ENCODE measurements at places on chromosomes 16 and 17. TPM values are rescaled to one million over a fixed set of nuclear protein-coding genes. Genes with fewer than 3 reads are reported as not detected.

GRCh38 chr17:2051061-2051932 lies 3.6 kb upstream of the HIC1 start:
- DNase-seq = peak; percentile 29

DNA sequence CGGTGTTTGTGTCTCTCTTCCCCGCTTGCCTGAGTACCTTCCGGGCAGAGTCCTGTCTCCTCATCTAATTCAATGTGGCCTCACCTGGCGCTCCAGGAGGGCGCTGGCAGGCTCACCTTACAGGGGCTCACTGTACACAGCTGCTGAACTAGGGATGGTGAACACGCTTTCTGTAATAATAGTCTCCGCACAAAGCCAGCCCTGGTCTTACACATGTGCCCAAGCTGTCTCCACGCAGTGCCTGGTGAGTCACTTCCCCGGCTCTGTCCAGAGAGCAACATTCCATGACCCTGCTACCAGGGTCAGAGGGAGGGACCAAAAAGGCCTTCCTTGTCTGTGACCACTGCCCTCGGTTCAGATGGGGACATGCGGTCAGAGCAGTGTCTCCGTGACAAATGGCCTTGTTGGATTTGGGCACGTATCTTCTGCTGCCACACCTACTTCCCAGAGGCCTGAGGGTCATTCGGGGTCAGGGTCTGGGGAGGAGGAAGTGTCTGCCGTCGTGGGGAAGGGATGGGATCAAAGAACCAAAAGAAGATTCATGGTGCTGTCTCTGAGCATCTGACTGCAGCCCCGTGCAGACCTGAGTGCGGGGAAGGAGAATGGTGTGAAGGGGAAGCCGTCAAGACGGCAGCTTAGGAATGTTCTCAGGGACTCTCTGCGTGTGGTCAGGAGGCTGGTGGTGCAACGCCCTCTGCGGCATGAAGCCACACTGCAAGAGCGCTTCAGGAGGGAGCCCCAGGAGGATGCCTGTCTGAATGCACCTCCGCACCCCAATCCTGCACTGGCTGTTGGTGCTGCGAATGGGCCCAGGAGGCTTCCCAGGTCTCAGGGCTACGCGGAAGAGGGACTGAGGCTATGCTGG lies 68.8 kb downstream of the IL21R start:
- no peak for DNase-seq

- no peak for DNase-seq
Measured at GRCh38 chr17:32628271-32629044, 141.7 kb downstream of the CDK5R1 start.

- DNase-seq = no peak
Measured at GRCh38 chr16:55642611-55643010, 13.2 kb upstream of the SLC6A2 start.

DNA sequence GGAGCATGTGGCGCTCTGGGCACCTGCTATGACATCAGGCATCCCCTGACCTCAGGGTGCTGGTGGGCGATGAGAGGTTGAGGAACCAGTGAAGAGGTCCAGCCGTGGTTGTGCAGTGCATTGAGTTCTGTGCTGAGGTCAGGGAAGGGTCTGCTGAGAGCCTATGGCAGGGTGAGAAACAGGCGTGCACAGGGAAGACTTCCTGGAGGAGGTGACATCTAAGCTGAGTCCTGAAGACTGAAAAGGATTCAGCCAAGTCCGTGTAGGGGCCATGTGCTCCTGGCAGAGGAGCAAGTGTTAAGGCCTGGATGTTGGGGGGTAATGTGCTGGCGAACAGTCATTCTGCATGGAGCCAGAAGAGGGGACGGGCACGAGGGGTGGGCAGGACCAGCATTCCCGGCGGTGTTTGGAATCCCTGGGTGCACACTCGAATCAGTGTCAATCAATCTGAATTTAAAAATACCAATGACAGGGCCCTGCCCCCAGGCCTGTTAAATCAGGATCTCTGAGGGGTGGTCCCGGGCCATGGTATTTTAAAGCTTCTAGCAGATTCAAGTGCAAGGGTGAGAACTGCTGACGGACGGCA lies 65.8 kb upstream of the CIBAR2 start:
- no peak for DNase-seq

- no peak for DNase-seq
Measured at GRCh38 chr17:10155371-10156076, 42.9 kb downstream of the GAS7 start.

DNA sequence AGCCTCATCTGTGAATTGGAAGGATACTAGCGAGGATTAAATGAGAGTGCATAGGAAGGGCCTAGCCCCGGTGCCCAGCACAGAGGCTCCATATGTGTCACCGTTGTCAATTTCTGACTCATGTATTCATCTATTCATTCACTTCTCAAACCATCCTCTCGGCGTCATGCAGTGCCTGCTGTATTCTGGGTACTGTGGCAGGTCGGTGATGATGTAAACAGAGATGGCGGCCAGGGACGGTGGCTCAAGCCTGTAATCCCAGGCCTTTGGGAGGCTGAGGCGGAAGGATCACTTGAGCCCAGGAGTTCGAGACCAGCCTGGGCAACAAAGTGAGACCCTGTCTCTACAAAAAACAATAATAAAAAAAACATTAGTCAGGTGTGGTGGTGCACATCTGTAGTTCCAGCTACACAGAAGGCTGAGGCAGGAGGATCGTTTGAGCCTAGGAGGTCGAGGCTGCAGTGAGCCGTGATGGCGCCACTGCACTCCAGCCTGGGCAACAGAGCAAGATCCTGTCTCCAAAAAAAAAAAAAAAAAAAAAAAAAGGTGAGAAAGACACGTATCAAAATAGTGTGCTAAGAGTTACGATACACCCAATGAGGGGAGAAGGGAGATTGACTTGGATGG lies 4.3 kb upstream of the PPP1R1B start:
- DNase-seq = no peak

- DNase-seq = no peak
Measured at GRCh38 chr16:83138976-83139690, 512.4 kb downstream of the CDH13 start.

GRCh38 chr17:40111221-40112128 lies 10.3 kb upstream of the MSL1 start:
- peak; percentile 92 for DNase-seq

DNA sequence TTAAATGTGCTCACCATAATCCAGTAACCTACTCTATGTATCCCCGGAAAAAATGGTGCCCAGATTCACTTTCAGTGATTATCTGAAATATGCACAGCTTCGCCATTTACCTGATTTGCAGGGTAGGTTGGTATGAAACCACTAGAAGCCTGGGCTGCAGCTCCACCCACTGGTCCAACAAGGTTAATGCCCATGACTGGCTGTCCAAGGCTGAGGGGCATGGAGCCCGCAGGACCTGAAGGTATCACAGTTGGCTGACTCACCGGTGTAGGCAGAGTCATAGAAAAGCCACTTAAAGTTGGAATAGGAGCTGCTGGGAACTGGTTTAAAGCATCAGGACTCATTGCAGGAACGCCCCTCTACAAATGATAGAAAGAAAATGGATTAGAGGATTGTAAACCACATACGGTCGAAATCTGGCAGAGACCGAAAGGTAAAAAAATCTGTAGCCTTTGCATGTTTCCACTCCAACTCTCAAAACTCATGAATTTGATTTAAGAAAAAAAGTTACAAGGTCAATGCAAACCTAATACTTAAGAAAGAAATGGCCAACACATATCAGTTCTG lies 38.6 kb downstream of the SYNRG start:
- peak; percentile 88 for DNase-seq

GRCh38 chr17:33637534-33637933 lies 344.4 kb upstream of the ASIC2 start:
- peak; percentile 13 for DNase-seq

DNA sequence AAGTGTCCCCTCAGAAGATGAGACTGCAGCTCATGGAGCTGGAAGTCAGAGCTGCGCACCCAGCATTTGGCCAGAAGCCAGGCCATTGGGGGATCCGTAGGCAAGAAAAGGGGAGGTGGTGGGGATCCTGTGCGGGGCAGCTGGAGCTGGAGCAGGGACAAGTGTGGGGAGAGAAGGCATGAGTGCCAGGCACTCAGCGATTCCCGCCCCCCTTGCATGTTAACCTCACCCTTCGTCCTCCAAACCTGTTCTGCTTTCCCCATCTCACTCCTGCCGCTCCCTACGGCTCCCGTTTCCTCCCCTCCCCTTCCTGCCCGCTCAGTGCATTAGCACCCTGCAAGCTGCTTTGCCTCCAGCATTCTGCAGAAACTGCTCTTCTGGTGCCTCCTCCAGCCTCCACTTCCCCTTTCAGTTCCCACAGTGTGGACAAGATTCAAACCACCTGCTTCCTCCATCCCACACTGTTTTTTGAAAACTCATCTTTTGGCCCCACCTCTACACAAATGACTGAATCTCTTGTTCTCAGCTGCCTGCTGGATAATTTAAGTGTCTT lies 5.6 kb downstream of the ALOX15 start:
- DNase-seq = no peak

The ITGAL gene
- total RNA-seq = not detected

The TBC1D28 gene
- total RNA-seq = not detected

The PRSS36 gene
- total RNA-seq = 2.3 TPM

The SLC52A1 gene
- total RNA-seq = not detected

All from HT-29 (cell line).